ENCODE measurements at places on chromosomes 12 and 14.

DNA sequence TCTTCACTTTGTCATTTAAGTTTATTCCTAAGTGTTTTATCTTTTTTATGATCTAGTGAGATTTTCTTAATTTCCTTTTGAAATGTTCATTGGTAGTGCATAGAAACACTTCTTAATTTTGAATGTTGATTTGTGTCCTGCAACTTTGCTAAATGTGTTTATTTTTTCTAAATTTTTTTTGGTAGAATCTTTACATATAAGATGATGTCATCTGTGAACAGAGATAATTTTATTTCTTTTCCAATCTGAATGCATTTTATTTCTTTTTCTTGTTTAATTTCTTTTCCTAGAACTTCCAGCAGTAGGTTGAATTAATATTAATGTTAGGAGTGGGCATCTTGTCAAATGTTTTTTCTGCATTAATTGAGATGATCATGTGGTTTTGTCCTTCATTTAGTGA, 42.1 kb downstream of the SLCO1B3 start:
- no peak for DNase-seq

DNA sequence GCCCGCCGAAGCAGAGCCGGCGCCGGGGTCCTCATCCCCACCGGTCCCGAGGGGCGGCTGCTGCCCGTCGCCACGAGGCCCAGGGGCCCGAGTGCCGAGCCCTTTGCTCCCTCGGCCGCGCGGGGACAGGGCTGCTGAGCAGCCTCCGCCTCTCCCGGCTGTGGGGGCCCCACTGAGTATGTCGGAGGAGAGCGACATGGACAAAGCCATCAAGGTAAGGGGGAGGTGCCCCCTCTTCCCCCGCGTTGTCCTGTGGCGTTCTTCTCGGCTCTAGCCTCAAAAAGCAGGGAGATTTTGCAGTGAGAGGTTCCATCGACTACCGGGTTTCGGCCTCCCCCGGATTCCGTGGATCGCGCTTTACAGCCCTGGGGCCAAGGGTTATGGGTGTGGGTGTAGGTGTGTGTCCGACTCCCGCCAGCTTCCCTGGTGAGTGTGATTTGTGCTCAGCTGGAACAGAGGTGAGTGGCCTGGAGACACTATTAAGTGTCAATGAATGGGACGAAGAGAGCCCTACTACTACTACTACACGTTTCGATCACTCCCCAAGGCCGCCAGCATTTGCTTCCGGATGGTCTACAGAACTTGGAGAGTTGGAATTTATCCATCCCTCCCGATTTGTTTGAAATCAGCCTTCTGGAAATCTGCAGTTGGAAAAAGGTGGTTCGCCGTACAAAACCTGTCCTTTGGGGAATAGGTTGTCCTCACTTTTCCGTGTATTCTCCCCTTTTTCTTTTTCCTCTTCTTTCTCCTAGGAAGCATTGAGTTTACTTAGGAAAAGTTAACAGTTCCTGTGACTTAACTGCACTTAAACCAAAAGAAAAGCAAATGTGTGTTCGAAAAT, 748 bp downstream of the MAPKAPK5 start:
- peak; percentile 34 for DNase-seq

GRCh38 chr12:87782838-87783237, 246.4 kb downstream of the C12orf50 start:
- DNase-seq, result no peak

DNA sequence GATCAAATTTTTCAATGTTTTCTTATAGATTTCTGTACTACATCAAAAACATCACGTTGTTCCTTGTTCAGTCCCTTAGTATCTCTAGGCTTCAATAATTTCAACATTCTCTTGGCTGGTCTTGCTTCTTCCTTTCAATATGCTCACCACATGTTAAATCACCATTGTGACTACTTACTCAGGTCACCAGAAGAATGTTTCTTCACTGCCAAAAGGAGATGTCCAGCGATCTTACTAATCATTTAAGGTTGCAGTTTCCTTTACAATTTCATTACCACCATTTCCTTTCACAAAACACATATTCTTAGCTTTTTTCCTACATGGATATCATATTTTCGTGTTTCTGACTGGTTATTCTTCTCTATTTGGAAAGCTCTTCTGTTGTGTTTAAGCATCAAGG, 363.8 kb downstream of the NAV3 start:
- DNase-seq, result no peak

DNA sequence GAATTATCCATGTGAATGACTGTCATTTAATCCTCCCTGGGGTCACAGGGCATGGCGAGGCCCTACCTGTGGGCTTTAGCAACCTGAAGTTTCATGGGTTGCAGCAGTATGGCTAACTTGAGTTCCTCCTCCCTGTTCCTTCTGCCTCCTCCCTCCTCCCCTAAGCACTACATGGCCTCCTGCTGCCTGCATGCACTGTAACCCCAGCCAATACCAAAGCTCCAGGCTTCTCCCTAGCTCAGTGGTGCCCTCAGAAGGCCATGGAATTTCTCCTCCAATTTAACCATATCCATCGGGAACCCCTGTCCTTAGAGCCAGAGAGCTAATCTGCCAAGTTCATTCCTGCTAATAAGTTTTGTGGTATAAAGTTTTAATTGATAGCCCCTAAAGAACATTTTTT, 95.1 kb downstream of the NT5DC3 start:
- no peak for DNase-seq

DNA sequence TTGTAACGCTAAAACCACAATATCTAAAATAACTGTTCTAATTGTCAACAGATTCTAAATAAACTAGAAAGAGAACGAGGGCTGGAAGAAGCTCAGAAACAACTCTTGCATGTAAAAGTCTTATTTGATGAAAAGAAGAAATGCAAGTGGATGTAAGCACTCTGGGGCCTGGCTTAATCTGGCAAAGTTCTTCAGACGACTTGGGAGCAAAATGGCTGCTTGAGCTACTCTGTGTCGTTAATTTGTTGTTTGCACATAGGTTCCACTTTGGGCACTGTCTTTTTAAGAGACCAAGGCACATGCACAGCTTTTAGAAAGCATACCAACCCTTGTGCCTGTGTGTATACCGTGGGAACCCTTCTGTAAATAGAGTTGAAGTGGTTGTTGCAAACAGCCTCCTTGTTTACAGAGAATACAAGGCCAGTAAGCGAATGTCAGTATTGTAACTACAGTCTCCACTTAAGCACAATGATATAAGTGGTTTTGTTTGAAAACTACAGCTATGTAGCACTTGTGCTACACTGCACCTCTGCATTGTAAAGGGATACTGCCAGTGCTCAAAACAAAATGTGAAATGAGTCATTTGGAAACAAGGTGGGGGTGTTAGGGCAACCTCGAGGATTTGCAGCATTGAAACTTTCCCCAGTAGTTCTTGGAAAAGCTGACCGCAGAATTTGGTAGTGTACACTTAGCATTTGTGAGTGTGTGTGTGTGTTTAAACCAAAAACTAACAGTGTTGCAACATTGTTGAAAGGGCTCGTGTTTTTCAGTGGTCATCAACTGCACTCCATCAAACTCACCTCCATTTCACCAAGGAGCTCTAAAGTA, 154.3 kb downstream of the CEP83 start:
- no peak for DNase-seq

DNA sequence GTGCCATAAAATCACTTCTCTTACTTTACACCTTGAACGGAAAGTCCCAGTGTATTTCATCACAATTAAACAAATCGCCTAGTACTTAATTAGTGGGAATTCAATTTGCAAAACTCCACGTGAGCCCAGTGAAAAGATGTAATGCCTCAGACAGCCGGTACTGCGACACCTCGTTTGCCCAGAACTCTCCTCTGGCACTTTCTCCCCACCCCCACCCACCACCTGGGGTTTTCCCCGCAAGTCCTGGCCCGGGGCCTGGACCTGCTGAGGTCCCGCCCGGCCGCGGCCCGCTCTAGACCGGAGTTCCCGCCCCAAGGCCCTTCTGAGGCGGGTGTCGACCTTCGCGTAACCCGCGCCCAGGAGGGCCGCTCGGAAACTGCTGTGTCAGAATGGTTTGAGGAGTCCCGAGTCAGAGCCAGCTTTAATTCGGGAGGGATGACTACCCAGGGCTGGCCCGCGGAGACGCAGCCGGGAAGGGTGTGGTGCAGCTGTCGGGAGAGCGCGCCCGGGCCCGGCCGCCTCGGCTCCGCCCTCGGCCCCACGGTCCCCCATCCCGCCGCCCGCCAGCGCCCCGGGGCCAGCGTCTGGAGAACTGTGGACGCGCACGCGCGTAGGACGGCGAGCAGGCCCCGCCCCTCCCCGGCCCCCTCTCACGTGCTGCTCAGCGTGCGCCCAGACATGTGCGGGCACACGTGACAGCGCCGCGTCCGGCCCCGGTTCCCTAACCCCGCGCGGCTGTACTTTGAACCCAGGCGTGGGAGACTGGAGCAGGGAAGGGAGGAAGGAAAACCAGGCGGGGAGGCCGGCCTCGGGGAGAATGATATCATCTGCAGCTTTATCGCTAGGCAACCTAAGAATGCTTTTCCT, 10.8 kb downstream of the BHLHE41 start:
- peak; percentile 79 for DNase-seq

DNA sequence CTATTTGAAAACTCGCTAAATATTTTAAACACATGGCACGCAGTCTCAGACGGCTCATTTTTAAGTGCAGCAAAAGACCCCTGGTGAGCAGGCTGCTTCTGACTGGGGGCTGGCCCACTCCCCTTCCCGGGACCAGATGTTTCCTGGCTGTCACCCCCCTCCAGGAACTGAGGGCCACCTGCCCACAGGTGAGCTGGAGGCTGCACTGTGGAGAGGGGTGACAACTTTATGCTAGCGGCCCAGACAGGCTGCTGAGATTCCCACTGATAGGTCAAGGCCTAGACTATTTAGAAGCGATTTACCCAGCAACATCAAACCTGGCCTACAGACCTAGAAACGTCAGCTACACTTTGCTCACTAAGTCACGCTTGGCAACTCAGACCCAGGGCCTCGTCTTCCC, 92.1 kb downstream of the BCL11B start:
- no peak for DNase-seq

DNA sequence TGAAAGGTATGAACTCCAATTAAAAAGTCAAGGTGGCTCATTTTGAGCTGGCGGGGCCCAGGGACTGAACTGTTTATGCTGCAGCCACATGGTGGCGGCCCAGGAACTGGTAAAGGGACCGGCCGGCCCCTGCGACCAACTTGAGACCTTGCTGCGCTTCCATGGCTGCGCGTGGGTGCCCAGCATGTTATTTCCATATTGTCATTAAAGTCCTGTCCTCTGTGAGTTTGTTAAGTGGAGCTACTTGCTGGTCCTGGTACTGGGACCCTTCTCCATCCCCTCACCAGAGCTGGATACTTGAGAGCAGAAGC, 62.3 kb downstream of the BEGAIN start:
- DNase-seq, result peak; percentile 42

DNA sequence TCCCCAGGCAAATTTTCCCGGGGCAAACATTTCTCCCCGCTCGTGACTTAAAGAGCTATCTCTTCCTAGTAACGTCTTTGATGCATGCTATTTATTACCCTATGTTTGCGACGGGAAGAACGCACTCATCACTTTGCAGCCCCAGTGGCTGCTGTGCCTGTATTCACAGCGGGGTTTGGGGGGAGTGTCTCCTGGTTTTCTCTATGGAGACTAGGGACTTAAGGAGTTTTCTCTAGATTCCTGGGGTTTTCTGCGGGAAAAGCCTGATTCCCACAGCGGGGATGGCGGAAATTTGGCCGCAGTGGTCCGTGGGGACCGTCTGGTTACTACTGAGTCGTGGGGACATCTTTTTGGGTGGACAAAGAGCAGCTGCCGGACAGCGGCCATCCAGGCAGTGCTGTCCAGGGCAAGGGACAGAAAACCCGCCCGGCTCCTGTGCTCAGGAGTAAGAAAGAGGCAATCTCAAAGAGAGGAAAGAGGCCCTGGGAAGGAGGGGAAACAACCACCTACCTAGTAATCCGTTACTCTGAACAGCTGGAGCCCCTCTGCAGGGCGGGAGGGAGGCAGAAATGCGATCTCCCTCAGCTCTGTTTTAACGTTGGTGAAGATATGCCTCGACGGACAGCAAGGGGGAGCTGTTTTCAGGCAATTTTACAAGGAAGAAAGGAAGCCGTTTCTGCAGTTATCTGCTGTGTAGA, 771 bp upstream of the AVPR1A start:
- peak; percentile 64 for DNase-seq

- no peak for DNase-seq
Observed at GRCh38 chr12:64616201-64616600, 5.9 kb downstream of the RASSF3 start.

GRCh38 chr14:24534286-24534685, 26.2 kb upstream of the CMA1 start:
- DNase-seq, result no peak

DNA sequence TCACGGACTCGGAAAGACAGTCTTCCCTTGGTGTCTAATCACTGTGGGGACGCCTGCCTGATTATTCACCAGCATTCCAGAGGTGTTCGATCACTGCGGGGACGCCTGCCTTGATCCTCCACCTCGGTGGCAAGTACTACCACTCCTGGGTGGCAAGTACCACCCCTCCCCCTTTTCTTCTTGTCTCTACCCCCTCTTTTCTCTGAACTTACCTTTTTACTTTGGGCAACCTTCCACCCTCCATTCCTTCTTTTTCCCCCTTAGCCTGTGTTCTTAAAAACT, 12.0 kb upstream of the LGMN start:
- DNase-seq, result no peak

- DNase-seq, result no peak
Observed at GRCh38 chr14:63875311-63875710, 22.5 kb downstream of the SYNE2 start.

DNA sequence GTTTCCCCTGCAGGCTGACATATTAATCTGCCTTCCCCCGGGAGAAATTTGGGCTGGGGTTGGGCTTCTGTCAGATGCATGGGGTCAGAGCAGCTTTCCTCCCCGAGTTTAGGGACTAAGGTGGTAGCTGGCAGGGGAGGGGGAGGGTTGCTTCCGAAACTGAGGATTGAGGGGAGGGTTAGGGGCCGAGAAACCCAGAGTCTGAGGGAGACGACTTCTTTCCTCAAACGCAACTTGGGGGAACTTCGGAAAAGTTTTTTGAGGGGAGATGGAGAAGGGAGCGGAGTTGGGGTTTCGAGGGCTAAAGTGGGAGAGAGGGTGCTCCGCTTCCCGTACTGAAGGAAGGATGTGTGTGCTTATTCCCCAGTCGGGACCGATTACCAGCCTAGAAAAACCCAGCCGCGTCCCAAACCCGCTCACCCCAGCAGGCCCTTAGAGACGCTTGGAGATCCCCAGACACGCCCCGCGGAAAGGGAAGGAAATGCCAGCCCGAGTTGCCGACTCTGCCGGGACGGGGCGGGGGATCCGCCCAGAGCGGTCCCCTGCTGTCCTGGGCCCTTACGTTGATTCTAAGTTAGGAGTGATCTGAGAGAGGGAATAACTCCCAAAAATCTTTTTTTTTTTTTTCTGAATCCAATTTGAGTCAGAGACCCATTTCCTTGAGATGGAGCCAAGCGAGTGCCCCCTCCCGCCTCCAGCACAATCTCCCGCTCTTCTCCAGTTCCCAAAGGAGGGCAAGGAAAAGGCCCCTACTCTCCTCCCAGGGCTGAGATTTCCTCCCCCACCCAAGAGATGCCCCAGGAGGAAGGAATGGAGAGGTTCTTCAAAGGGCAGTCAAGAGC, 61.9 kb downstream of the SMUG1 start:
- no peak for DNase-seq
